ENCODE measurements at places on chromosomes 4 and X. TPM values are rescaled to one million over a fixed set of nuclear protein-coding genes. Genes with fewer than 3 reads are reported as not detected.

Gene IGSF1
- total RNA-seq: not detected

- H3K4me1 ChIP-seq: peaks cover 9% of the 10 kb centered on the region
- no peak overlapping the region for H3K4me3 ChIP-seq
- H3K27me3 ChIP-seq: no peaks in the 10 kb centered on the region
- H3K27ac ChIP-seq: no peak overlapping the region
- DNase-seq: no peak
These were observed 10.3 kb upstream of the ODAPH start for GRCh38 chr4:75545526-75545925.

Gene NXF2B
- total RNA-seq: not detected

GRCh38 chr4:184376126-184376838, 98.1 kb downstream of the IRF2 start:
- H3K36me3 ChIP-seq: no peaks in the 10 kb centered on the region
- no peaks in the 10 kb centered on the region for H3K4me1 ChIP-seq
- DNase-seq: no peak
- H3K4me3 ChIP-seq: no peak overlapping the region
- no peak overlapping the region for H3K27ac ChIP-seq

Gene COX18
- total RNA-seq: 28.4 TPM

GRCh38 chr4:108140328-108140727, 28.4 kb downstream of the LEF1 start:
- DNase-seq: no peak
- H3K36me3 ChIP-seq: peaks cover 3% of the 10 kb centered on the region
- no peaks in the 10 kb centered on the region for H3K27me3 ChIP-seq
- peaks cover 3% of the 10 kb centered on the region for H3K4me1 ChIP-seq

GRCh38 chrX:52425775-52426174, 57.0 kb downstream of the XAGE2 start:
- no peaks in the 10 kb centered on the region for H3K36me3 ChIP-seq
- no peak overlapping the region for H3K4me3 ChIP-seq
- DNase-seq: no peak
- no peaks in the 10 kb centered on the region for H3K27me3 ChIP-seq
- H3K27ac ChIP-seq: no peak overlapping the region

Gene MEPE
- not detected for total RNA-seq

DNA sequence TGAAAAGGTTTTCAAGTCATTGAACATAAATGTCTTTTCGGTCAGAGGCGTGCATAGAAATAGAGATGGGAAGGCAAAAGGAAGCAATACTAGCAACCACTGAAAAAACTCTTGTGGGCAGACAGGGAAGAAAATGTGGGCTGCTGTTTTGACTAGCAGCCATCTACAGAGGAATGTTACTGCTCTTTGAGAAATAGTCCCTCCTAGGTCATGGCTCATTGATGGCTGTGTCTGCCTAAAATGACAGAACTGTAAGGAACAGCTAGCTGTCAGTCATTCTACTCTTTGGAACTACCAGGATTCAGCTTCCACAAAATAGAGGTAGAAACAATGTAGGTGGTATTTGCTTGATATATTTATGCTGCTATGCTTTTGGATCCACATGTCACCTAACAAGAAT, 26.9 kb upstream of the TMPRSS11B start:
- no peak for DNase-seq
- H3K27ac ChIP-seq: no peak overlapping the region
- H3K4me3 ChIP-seq: no peak overlapping the region

Gene CISD2
- 55.1 TPM for total RNA-seq

Gene LIMCH1
- total RNA-seq: 128 TPM

DNA sequence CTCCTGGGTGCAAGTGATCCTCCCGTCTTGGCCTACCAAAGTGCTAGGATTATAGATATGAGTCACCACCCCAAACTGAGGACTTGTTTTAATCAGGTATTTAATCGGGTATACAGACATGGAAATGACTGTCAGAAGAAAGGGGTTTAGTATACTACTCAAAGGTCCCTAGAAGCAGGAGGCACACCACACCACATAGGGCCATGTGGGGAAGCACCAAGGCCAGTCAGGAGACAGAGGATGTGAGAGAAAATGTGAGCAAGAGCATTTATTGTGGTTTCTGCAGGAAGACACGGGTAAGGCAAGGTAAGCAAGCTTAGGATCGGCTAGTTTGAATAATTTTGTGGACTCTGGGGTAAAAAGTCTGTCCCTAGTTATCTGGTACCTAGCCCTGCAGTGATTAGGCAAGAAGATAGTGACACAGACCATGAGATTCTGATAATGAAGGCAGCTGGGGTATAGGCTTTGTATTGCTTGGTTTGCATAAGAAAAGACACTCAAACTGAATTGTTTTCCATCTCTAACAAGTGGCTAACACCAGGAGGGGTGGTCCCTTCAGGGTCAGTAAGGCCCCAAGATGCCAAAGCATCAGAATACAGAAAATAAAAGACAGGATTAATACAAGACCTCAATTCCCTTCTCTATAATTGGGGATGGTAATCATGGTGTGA, 408.8 kb upstream of the F9 start:
- no peak overlapping the region for H3K27ac ChIP-seq
- H3K27me3 ChIP-seq: no peaks in the 10 kb centered on the region
- no peaks in the 10 kb centered on the region for H3K36me3 ChIP-seq
- no peaks in the 10 kb centered on the region for H3K4me1 ChIP-seq
- no peak overlapping the region for H3K4me3 ChIP-seq

Gene GYPE
- total RNA-seq: not detected

Gene WDR45
- total RNA-seq: 18.1 TPM

DNA sequence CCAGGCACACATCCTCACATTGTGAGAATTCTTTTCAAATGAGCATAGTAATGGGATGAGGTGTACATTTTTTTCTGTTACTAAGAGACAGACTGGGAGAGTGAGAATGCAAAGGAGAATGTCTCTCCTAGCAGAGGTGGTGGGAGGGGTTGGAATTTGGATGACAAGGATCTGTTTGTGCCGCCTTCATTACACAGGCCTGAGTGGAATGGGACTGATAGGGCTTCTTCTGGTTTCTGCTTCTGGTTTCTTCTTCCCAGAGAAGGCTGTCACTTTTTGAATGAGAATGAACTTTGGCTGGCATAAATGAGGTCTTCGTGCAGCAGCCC, 55.4 kb downstream of the C4orf51 start:
- no peaks in the 10 kb centered on the region for H3K36me3 ChIP-seq
- H3K27ac ChIP-seq: peak overlapping the region; percentile 93
- H3K4me3 ChIP-seq: no peak overlapping the region
- peak; percentile 19 for DNase-seq
- peaks cover 56% of the 10 kb centered on the region for H3K4me1 ChIP-seq

Gene TCEAL7
- 39.1 TPM for total RNA-seq

Gene GPR143
- not detected for total RNA-seq

- H3K27ac ChIP-seq: no peak overlapping the region
- peaks cover 22% of the 10 kb centered on the region for H3K4me1 ChIP-seq
- peak; percentile 70 for DNase-seq
- no peaks in the 10 kb centered on the region for H3K27me3 ChIP-seq
These were observed 155.7 kb downstream of the CHIC2 start for GRCh38 chr4:53908661-53909078.

DNA sequence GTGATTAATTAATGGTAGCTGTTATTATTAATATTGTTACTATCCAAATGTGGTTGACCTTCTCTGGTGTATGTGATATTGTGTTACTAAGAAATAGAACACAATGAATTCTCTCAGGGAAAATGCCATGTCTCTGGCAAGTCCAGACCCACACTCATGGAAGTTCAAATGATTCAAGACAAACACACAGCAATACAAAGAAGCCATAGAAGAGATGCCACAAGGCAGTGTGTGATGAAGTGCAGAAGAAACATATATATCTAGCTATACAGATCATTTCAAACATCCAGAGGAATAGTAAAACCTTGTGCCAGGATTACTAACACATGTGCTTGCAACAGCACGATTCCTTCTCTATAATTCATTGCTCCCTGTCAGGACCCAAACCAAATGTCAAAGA, 93.1 kb upstream of the SOD3 start:
- no peak for DNase-seq
- H3K27ac ChIP-seq: no peak overlapping the region
- H3K4me3 ChIP-seq: no peak overlapping the region
- no peaks in the 10 kb centered on the region for H3K36me3 ChIP-seq
- no peaks in the 10 kb centered on the region for H3K27me3 ChIP-seq

Gene HMGN5
- 4.8 TPM for total RNA-seq

GRCh38 chr4:150384249-150384648, 197.7 kb upstream of the MAB21L2 start:
- peaks cover 4% of the 10 kb centered on the region for H3K4me1 ChIP-seq
- no peaks in the 10 kb centered on the region for H3K27me3 ChIP-seq
- H3K36me3 ChIP-seq: no peaks in the 10 kb centered on the region

Gene RS1
- total RNA-seq: not detected

Gene PARM1
- 128 TPM for total RNA-seq

GRCh38 chr4:149999485-150000074, 78.7 kb upstream of the DCLK2 start:
- H3K4me1 ChIP-seq: no peaks in the 10 kb centered on the region
- no peaks in the 10 kb centered on the region for H3K36me3 ChIP-seq
- no peaks in the 10 kb centered on the region for H3K27me3 ChIP-seq
- no peak overlapping the region for H3K4me3 ChIP-seq
- peak; percentile 58 for DNase-seq
- no peak overlapping the region for H3K27ac ChIP-seq

- no peaks in the 10 kb centered on the region for H3K4me1 ChIP-seq
- H3K27me3 ChIP-seq: no peaks in the 10 kb centered on the region
- H3K36me3 ChIP-seq: no peaks in the 10 kb centered on the region
- no peak overlapping the region for H3K27ac ChIP-seq
- peak; percentile 10 for DNase-seq
- H3K4me3 ChIP-seq: no peak overlapping the region
These were observed 274.9 kb upstream of the LDB2 start for GRCh38 chr4:17173300-17173699.

Gene LUZP4
- total RNA-seq: not detected

DNA sequence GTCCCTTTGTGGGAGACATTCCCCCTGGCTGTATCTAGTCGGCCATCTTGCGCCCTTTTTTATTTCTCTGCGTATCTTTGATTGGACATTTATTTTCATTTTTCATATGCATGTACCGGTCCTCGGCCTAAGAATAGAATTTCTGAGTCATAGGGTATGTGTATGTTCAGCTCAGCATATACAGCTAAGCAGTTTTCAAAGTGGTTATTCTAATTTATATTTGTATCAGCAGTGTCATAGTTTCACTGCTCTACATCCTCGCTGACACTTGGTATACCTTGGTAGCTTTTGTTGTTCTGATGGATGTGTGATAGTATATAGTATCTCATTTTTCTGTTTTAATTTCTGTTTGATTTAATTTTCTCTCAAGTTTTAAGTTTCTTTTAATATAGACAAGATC, 38.7 kb downstream of the BEX3 start:
- H3K27ac ChIP-seq: no peak overlapping the region
- no peak for DNase-seq
- no peaks in the 10 kb centered on the region for H3K4me1 ChIP-seq
- no peak overlapping the region for H3K4me3 ChIP-seq
- no peaks in the 10 kb centered on the region for H3K27me3 ChIP-seq
- H3K36me3 ChIP-seq: no peaks in the 10 kb centered on the region

DNA sequence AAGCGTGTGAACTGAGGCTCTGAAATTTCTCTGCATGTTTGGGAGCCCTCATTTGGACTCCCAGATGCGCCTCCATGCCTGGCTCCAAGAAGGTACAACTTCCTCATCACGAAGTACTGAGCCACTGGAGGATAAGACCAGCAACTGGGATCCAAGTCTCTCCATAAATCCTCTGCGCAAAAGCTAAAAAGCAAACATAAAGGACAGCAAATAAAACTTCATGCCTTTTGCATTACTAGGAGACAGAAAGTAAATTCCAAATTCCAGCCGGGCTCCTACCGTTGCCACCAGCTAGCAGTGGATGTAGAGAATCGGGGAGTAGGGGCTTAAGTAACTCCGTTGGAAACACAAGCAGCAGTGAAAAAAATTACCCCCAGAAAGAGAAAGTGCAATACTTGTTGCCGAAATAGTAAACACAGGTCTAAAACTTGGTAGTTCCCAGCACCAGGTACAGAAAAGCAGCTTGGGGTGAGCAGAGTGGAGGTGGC, 477.1 kb upstream of the TENM3 start:
- H3K4me3 ChIP-seq: no peak overlapping the region
- H3K4me1 ChIP-seq: no peaks in the 10 kb centered on the region
- no peak for DNase-seq
- H3K27me3 ChIP-seq: no peaks in the 10 kb centered on the region
- no peak overlapping the region for H3K27ac ChIP-seq
- no peaks in the 10 kb centered on the region for H3K36me3 ChIP-seq

- DNase-seq: no peak
- H3K4me3 ChIP-seq: no peak overlapping the region
- H3K27ac ChIP-seq: no peak overlapping the region
- H3K36me3 ChIP-seq: no peaks in the 10 kb centered on the region
- no peaks in the 10 kb centered on the region for H3K27me3 ChIP-seq
These were observed 149.5 kb downstream of the PJA1 start for GRCh38 chrX:69015564-69016292.

DNA sequence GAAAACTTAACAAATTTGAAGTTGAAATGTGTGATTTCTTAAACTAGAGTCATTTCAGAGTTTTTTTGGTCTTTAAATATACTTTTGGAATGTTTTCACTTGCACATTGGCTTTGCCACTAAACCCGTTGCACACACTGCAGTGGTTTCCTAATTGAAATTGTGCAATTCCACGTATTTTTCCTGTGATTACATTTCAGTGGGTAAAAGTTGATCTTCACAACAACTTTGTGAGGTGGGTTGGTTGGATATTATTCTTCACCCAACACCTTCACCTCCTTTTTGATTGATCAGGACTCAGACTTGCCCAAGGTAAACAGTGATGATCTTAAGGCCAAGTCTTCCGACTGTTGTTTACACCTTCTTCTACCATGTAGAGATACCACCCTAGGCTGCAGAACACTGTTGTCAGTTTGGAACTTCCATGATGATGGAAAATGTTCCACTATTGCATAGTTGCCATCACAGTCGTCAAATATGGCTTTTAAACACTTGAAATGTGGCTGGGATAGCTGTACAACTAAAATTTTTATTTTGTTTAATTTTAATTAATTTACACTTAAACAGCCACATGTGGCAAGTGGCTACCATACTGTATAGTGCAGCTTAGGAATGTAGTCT, 13.7 kb downstream of the SEPTIN11 start:
- H3K4me1 ChIP-seq: peaks cover 22% of the 10 kb centered on the region
- DNase-seq: no peak
- H3K4me3 ChIP-seq: no peak overlapping the region
- peaks cover 22% of the 10 kb centered on the region for H3K36me3 ChIP-seq
- H3K27me3 ChIP-seq: no peaks in the 10 kb centered on the region

Gene XAGE2
- not detected for total RNA-seq

- H3K4me1 ChIP-seq: peaks cover 3% of the 10 kb centered on the region
- peak; percentile 26 for DNase-seq
- no peaks in the 10 kb centered on the region for H3K36me3 ChIP-seq
- peaks cover 3% of the 10 kb centered on the region for H3K27me3 ChIP-seq
- no peak overlapping the region for H3K4me3 ChIP-seq
These were observed 17.6 kb downstream of the FGFBP1 start for GRCh38 chr4:15920723-15921591.

Gene PPA2
- 47.1 TPM for total RNA-seq

Gene RNF212
- not detected for total RNA-seq

GRCh38 chr4:17623451-17624001, 9.1 kb downstream of the MED28 start:
- no peak for DNase-seq
- no peaks in the 10 kb centered on the region for H3K27me3 ChIP-seq
- no peak overlapping the region for H3K27ac ChIP-seq
- no peaks in the 10 kb centered on the region for H3K4me1 ChIP-seq

GRCh38 chrX:135974279-135974856, 580 bp upstream of the MMGT1 start:
- no peaks in the 10 kb centered on the region for H3K27me3 ChIP-seq
- H3K36me3 ChIP-seq: no peaks in the 10 kb centered on the region
- no peaks in the 10 kb centered on the region for H3K4me1 ChIP-seq
- H3K4me3 ChIP-seq: peak overlapping the region; percentile 49
- H3K27ac ChIP-seq: no peak overlapping the region

All from SJCRH30 (cell line).